ENCODE measurements at places on chromosomes 2 and 18.

DNA sequence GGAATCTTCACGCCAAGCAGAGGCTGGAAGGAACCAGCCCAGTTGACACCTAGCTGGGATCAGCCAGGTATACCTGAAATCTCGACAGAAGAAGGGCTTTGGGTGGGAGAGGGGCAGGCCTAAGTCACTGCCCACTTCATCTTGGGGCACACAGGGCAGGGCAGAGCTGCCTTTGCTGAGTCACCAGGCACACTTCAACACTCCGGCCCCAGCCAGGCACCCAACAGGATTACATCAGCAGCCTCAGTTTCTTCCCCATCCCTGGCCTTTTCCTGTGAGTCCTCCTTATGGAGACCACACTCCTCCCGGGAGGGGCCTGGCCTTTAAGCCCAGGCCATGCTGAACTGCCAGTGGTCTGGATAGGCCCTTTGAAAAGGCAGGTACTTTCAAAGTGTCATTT lies 201.7 kb upstream of the HS6ST1 start:
- DNase-seq = no peak

DNA sequence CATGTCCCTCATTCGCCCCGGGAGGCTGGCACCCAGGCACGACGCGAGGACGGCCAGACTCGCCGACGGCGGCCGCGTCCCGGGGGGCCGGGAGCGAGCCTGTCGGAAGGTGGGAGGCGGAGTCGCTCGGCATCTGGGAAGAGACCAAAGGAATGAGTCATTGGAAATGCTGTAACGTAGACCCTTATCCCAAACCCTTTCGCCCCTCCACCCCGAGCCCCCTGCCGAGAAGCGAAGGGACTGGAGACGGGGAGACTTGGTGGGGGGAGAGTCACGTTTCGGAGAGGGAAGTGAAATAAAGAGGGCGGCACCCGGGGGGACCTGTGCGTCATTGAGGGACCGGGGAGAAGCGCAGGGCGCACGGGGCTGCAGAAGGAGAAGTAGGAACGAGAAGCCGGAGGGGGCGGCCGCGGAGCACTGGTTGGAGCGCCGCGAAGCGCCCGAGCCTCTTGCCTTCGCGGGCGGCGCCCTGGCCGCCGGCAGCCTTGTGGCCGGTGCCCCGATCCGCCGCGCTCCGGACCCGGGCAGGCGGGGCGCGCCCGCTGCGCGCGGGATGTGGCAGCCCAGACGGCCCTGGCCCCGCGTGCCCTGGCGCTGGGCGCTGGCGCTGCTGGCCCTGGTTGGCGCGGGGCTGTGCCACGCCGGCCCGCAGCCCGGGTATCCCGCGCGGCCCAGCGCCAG lies at the start of gene EMILIN2:
TSS of gene EMILIN2 (plus strand) at position 371 of the 681 bp plus-strand sequence. CDS start at position 554, 183 bp downstream.
- DNase-seq = peak; percentile 93

DNA sequence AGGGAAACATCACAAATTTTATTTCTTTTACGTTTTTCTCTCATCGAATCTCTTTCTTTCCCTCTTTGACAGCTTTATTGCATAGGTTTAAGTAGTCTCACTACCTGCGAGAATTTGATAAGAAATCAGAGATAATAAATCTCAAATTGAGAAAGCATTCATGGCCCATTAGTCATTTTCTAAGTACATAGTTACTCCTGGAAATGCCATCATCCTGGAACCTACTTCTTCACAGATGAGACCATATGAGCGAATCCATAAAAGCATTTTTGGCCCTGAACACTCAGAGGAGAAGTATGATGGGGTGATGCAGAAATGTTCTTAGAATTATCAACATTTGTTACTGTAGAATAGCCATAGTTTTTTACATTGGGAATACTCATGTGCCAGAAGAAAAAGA lies 138.0 kb upstream of the ARHGAP28 start:
- DNase-seq = no peak

- DNase-seq = peak; percentile 68
Measured at GRCh38 chr2:34096562-34097171, 497.6 kb upstream of the FAM98A start.
